Left hindlimb (tissue), 1 donor: ENCODE measurements at places on chromosomes 3 and 15.

DNA sequence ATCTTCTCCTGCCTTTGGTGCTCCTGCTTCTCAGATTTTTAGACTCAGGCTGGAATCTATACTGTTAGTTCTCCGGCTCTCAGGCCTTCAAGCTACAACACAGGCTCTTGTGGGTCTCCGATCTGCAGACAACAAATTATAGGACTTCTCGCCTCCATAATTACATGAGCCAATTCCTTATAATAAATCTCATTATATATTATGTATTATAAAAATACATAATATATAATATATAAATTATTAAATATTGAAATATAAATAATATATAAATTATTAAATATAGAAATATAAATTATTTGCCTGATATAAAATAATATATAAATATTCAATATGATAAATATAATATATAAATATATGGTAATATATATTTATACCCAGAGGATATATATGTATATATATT is 1214.0 kb downstream of the ROBO2 start:
- DNase-seq = no peak

DNA sequence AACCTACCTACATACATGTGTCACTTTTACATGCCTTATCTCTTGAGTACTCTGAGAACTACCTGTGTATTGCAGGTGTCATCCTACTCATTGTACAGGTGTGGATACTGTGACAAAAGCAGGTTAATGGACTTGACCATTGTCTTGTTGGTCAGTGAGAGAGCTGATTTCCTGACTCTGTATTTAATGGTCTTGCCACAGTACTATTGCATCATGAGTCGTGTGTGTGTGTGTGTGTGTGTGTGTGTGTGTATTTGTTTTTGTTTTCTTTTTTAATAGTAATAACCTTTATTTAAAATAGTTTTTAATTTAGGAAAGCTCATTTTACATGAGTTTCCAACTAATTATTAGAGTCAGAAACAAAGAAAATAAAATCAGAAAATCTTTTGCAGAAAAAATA is 7.7 kb downstream of the SELENOT start:
- no peak for DNase-seq

- no peak for DNase-seq
Observed at GRCh38 chr3:138455801-138456716, 21.6 kb downstream of the ESYT3 start.

- DNase-seq = peak; percentile 88
Observed at GRCh38 chr3:55488398-55489055, 1.4 kb upstream of the WNT5A start.

DNA sequence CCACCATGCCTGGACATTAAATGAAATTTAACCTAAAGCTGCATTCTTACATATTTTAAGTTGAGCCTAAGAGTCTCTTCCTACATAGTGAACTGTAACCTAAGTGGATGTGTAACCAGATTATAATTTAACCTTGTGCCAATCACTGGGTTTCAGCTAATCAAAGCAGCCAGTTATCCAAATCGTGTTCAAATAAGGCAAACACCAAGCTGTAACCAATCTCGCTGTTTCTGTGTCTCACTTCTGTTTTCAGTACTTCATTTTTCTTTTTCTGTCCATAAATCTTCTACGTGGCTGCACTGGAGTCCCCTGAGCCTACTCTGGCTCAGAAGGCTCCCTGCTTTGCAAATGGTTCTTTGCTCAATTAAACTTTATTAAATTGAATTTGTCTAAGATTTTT is 186.1 kb upstream of the CNTN6 start:
- DNase-seq = no peak

DNA sequence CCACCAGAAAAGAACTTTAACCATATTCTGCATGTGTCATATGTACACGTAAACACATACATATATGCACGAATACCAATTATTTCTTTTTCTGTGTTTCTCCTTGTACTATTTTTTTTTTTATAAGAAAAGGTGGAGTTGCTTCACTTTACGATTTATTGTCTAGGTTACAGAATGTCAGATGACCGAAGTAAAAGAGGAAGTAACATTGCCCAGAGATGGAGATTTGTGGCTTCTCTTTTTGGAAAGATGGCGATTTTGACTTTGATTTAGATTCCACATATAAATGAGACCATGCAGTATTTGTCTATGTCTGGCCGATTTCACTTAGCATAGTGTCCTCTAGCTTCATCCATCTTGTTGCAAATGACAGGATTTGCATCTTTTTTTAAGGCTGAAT is 293.1 kb downstream of the SV2B start:
- no peak for DNase-seq

DNA sequence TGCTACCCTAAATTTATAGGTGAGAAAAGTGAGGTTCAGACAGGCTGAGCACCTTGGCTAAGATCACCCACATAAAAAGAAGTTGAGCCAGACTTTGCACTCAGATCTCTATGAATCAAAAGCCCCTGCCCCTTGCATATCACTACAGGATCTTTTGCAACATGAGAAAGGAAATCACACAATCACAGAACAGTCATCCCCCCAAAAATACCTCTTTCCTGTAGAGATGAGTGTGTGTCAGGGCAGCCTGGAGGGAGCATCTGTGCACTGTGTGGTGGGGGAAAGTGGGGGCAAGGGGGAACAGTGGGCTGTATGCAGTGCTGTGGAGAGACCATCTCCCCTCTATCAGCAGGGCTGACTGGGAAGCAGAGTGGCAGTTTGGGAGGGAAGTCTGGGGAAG is 46.6 kb downstream of the EPHB3 start:
- DNase-seq = no peak

- DNase-seq = no peak
Observed at GRCh38 chr3:115071166-115071565, 75.9 kb downstream of the ZBTB20 start.

GRCh38 chr3:182105875-182106274 is 394.1 kb downstream of the SOX2 start:
- no peak for DNase-seq

GRCh38 chr3:15601046-15601398 is 347 bp downstream of the HACL1 start:
- no peak for DNase-seq

DNA sequence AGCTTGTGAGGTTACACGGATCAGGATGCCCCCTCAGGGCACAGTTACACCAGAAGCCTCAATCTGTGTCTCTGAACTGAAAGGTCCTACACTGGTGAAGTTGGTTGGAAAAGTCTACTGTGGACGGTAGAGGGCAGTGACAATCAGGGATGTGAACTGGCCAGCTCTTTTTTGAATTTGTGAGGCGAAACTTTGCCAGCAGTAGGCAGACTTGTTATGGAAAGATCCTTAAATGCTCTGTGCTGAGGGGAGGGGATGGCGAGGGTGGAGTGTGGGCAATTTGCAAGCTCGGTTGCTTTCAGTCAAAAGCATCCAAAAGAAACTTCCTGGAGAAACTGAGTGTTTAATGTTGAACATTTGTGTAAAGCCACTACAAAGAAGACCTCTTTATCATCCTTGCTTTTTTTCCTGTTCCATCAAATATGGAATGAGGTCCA is 127.4 kb upstream of the ABHD17C start:
- peak; percentile 66 for DNase-seq

DNA sequence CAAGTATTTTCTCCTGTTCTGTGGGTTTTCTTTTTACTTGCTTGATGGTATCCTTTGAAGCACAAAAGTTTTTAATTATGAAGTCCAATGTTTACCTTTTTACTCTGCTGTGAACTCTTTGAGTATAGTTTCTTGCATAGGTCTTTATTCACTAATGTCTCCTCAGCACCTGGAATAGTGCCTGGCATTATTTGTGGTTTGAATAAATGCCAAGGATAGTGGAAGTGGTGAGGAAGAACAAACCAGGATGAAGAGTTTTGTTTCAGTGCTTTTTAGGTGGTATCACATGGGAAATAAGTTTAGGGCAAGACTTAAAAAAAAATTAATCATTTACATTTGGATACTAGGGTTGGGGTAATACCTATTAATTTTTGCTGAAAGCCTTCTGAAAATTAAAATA is 25.7 kb downstream of the GPD1L start:
- no peak for DNase-seq

- no peak for DNase-seq
Observed at GRCh38 chr3:99957151-99957796, 139.6 kb downstream of the CMSS1 start.

DNA sequence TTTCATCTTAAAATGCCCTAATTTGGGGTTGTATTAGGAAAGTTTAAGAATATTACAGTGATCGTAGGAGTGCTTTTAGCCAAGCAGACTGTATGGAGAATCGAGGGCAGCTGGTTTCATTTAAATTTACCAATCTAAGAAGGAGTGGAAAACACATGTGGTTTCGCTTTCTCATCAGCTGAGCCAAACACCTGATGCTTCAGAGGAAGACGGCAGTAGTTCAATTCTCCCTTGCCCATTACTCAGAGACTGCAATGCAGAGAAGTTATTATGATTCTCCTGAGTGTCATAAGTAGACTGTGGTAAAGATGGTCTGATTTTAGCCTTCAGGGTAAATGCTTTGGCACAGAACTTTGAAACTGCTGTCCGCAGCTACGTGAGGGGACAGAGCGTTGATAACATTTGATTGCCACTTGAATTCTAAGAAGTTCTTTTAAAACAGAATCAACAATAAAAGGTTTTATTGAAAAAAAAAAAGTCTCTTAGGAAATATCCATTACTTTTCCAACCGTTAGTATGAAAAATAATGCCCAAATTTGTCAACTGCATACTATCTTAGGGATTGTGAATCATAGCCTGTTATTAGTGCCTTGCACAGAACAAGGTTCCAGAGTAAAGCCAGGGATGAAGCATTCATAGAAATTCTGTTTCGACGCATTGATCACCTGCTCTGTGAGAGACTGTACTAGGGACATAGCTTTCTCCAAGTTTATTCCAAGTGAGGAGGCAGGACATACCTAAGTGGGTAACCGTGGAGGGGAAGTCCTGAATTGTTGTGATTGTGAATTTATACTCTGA is 25.6 kb downstream of the LYSMD4 start:
- DNase-seq = no peak

- no peak for DNase-seq
Observed at GRCh38 chr3:121529308-121529707, 16.5 kb downstream of the POLQ start.

DNA sequence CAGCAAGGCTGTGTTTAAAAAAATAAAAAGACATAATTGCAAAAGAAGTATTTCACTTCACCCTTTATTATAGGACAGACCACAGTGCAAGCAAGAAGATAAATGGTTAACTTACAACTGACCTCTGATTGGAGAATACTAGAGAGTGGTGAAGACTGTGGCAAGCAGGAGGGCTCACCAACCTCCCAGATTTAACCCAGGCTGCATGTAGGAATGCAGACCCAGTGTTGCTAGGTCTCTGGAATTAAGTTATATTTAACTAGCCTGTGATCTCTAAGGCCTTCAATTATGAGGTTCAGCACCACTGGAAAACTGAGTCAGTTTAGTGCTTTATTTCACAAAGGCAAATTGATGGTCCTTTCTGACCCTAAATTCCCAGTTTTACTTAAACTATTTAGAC is 436.6 kb downstream of the LPP start:
- DNase-seq = no peak

- DNase-seq = peak; percentile 3
Observed at GRCh38 chr15:69535101-69535638, 82.6 kb downstream of the RPLP1 start.

DNA sequence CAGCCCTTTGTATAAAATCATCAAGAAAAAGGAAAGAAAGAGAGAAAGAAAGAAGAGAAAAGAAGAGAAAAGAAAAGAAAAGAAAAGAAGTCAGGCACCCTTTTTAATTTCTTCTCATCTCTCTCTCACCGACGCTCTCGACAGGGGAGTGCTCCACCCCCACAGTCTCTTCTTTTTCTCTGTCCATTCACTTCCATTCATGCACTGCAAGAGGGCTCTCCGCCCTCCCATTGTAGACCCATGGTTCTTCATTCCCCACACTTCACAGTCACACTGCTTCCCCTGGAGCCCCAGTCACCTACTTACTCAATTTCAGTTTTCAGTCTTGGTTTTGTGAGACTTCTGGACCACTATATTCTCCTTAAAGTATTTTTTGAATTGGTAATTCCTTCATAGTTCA is 254.7 kb downstream of the SOX2 start:
- no peak for DNase-seq

DNA sequence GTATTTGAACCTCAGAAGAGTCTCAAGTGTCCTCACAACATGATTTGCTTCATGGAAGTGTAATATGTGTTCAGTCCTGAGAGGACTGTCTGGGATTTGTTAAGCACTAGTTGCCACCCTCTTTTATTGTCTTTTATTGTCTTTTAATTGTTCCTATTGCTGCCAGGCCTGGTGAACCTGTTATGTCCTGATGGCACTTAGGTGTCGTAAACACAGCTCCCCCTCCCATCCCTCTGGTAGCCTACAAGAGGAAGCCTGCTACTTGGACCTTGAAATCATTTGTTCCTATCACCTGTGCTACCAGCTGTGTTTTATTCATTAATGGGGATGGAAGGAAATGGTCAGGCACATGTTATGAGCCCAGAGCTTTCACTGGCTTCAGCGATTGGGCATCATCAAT is 19.3 kb downstream of the CCNB2 start:
- DNase-seq = no peak

DNA sequence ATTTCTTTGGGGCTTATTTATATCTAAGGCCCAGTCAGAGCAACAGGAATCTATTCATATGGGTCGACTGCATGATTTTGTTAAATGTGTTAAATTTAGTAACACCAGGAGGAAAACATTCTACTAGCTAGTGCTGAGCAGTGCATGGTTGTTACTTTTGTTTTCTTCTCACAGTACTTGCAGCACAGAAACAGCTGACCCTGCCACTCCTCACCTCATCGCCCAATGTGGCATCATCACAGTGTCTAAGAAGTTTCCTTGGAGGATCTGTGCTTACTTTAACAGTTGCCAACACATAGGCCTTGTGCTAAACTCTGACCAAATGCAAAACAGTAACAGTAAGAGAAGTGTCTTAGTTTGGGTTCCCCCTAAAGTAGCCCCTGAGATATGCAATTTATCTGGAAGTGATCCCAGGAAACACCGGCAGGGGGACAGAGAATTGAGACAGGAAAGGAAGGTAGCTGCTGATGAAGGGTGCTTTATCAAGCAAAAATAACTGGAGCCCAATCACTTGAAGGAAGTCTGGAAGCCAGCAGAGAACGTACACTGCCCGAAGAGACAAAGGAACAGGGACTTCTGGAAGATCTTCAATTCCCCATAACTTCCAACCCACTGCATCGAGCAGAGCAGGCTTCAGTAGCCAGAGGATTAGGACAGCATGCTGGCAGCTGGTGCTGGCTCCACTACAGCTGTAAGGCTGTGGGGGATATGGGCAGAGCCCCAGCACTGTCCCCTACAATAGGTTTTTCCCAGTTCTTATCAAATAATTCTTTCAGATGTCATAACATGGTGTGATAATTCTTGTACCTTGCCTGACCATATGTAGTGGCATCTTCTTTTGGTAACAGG is 36.0 kb upstream of the ULK4 start:
- DNase-seq = peak; percentile 58
